Motor neuron (in vitro differentiated cells): ENCODE measurements at places on chromosomes 3 and 15. TPM values are rescaled to one million over a fixed set of nuclear protein-coding genes. Genes with fewer than 3 reads are reported as not detected.

- peak; percentile 11 for ATAC-seq
Observed at GRCh38 chr3:48219543-48219942, 3.8 kb upstream of the CAMP start.

DNA sequence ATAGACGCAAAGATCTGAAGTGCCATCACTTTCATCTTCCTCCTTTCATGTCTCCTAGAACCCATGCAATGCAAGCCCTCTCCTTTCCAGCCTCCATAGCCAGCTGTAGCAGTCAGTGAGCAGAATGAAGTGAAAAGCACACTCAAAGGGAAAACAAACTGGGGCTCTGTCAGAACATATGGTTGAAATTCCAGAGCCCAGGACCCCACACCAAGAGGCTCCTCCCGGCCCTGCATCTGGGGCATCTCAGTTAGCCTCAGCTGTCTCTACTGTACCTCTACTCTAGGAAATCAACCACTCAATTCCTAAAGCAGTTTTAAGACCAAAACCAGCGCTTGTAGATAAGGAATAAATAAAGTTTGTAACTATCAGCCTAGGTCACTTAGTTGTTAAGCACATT, 73.8 kb upstream of the P3H2 start:
- no peak for ATAC-seq

DNA sequence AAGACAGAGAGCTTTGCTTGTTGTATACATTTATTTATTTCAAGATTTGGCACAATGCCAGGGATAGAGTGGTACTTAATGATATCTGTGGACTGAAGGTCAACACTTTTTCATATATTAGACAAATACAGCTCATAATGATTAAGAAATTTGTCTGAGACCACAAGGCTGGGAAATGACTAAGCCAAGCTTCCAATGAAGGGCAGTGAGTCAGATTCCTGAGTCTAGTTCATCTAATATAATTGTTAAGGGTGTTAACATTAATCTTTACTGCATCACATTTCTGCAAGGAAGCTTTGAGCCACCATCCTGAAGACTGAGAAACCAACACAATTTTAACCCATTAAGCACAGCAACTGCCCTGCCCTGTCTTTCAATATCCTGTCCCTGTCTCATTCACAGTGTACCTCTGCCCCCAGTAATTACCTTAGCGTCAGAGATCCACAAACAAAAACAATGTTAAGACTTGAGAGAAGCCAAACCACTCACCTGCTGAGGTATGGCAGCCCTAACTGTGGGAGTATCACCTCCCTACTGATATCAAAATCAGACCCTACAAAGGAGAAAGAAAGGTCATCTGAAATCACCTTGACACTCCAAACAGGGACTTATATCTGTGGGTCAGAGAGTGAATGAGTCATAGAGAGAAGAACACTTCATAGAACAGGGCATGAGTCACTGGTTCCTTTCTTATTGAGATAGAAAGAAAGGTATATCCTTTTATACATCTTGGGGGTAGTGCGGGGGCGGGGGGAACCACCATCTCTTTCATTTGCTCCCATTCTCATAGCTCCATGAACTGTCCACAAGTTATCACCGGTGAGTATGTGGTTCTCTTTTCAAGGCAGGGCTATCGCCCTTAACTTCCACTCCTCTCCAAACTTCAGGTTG, 74.7 kb downstream of the MAGI1 start:
- ATAC-seq, result peak; percentile 43

GRCh38 chr3:38026856-38027255, 2.6 kb downstream of the PLCD1 start:
- no peak for ATAC-seq

- ATAC-seq, result no peak
Observed at GRCh38 chr3:39361252-39361927, 21.8 kb upstream of the SLC25A38 start.

DNA sequence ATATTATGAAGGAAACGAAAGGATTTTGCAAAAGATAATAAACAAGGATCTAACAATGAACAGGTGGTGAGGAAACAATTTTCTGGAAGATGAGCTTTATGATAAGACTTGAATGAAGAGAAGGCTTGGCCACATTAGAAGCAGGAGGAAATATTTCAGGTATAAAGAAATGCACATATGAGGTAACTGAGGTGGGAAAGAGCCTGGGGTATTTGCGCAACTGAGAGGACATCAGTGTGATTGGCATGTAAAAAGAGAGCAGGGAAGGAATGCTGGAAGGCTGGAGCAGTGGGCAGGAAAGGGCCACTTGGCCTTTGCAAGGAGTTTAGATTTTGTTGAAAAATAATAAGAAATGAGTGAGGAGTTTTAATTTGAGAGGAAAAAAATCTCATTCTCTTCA, 414.4 kb upstream of the TMCO5A start:
- ATAC-seq, result no peak

- ATAC-seq, result no peak
Observed at GRCh38 chr3:15973414-15973813, 175.6 kb upstream of the ANKRD28 start.

The THSD4 gene
- total RNA-seq, result 7.2 and 8.0 TPM in 2 replicates

The MFAP1 gene
- 31.6 and 32.2 TPM in 2 replicates for total RNA-seq

The BNC1 gene
- 0.13 and 0.18 TPM in 2 replicates for total RNA-seq

GRCh38 chr3:161156936-161157335, 51.8 kb upstream of the B3GALNT1 start:
- ATAC-seq, result no peak

The SNX33 gene
- total RNA-seq, result 4.6 and 5.1 TPM in 2 replicates

The CTXN2 gene
- 0.63 and 0.65 TPM in 2 replicates for total RNA-seq

GRCh38 chr3:151644020-151644620, 89.6 kb upstream of the AADACL2 start:
- ATAC-seq, result no peak

- peak; percentile 51 for ATAC-seq
Observed at GRCh38 chr15:60890375-60891230, 338.5 kb downstream of the RORA start.

DNA sequence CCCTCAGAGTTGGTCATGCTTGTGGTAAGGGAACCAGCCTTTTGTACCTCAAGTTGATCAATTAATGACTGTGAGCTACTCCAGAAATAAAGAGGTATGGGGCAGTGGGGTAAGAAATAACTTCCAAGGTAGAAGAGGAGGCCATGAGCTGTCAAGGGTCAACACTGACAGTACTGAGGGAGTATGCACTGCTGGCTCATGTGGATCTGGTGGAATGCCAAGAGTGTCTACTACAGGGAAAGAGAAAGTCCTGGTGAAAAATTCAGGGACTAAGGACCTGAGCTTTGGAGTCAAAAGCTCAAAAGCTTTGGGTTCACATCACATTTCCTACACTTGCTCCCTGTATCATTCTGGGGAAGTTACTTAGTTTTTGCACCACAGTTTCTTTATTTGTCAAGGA, 154.9 kb downstream of the SEMA6D start:
- ATAC-seq, result no peak

DNA sequence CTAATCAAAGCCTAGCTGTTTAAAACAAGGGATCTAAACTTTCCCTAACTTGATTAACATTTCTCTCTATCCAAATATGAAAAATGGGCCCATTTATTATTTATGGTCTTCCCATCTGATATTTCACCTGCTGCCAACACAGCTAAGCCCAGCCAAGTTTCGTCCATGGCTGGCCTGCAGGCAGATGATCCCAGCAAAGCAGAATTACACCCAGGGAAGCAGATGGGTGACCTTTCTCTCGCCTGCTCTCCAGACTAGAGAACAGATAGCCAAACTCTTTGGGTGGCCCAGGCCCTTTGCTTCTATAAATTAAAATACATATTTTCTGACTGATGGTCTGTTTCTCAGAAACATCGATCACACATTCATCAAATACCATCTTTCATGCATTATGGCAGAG, 1038.8 kb downstream of the AGBL1 start:
- no peak for ATAC-seq

GRCh38 chr15:66672867-66673266, 29.2 kb upstream of the SMAD6 start:
- no peak for ATAC-seq

DNA sequence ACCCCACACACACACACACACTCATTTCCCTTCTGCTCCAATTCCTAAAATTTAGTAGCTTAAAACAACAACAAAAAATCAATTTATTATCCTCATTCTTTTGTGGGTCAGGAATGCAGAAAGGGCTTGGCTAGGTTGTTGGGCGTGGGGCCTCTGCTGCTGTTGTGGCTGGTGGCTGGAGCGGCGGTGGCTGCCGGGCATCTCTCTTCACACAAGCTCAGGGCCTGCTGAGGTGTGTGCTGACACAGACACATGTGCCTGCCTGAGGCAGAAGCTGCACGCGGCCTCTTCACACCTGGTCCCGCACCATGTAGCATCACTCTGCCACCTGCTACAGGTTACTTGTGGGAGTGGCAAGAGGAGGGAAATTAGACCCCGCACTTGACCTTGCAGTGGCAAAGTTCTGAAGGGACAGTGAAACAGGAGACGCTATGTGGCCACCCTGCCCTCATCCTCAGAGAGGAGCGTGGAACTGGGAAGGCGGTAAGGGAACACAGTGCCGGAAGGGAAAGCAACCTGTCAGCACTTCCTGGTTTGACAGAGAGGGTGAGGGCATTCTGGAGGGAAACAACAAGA, 64.0 kb upstream of the PRR20G start:
- no peak for ATAC-seq
